ENCODE measurements at places on chromosomes 11 and 22.

- no peak for DNase-seq
Observed at GRCh38 chr11:69126286-69126685, 29.4 kb upstream of the SMIM38 start.

GRCh38 chr11:91854171-91854570 lies 370.4 kb upstream of the FAT3 start:
- no peak for DNase-seq

GRCh38 chr22:43858156-43858895 lies 4.0 kb downstream of the SULT4A1 start:
- no peak for DNase-seq

DNA sequence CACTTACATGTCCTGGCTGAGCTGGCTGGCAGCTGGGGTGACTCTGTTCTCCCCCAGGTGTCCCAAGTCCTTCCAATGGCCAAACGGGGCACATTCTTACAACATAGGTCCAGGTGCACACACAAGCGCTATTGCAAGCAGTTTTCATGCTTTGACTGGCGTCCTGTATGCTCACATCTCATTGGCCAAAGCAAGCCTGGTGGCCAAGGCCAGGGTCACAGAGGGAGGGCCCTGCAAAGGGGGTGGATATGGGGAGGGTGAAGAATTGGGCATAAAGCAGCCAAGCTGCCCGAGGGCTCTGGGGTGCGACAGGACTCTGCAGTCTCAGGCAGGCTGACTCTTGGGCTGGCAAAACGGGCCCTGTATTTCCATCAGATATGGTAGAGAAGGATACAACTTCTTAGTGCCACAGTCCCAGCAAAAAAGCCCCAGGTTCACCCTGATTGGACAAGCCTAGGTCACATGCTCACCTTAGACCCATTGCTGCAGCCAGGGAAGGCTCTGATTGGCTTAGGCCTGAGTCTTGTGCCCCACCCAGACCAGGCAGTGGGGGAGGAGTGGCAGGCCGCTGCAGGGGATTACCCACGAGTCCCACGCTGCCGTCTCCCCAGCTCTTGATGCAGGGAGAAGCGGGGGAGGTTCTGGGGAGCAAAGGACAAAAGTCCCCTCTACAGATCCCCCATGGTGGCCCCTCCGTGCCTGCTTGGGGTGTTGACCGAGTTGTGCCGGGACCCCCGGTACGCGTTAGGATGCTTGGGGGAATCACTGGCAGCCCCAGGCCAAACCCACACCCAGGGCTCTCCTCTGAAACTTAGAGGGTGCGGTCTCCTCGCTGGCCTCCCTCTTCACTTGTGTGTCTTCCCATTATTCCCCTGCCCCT lies 110.8 kb downstream of the ARHGAP8 start:
- peak; percentile 10 for DNase-seq

GRCh38 chr11:126317756-126318573 lies 14.1 kb downstream of the DCPS start:
- no peak for DNase-seq

- no peak for DNase-seq
Observed at GRCh38 chr11:128594226-128594625, 6.9 kb upstream of the ETS1 start.

- no peak for DNase-seq
Observed at GRCh38 chr11:86885311-86885710, 69.9 kb downstream of the FZD4 start.

DNA sequence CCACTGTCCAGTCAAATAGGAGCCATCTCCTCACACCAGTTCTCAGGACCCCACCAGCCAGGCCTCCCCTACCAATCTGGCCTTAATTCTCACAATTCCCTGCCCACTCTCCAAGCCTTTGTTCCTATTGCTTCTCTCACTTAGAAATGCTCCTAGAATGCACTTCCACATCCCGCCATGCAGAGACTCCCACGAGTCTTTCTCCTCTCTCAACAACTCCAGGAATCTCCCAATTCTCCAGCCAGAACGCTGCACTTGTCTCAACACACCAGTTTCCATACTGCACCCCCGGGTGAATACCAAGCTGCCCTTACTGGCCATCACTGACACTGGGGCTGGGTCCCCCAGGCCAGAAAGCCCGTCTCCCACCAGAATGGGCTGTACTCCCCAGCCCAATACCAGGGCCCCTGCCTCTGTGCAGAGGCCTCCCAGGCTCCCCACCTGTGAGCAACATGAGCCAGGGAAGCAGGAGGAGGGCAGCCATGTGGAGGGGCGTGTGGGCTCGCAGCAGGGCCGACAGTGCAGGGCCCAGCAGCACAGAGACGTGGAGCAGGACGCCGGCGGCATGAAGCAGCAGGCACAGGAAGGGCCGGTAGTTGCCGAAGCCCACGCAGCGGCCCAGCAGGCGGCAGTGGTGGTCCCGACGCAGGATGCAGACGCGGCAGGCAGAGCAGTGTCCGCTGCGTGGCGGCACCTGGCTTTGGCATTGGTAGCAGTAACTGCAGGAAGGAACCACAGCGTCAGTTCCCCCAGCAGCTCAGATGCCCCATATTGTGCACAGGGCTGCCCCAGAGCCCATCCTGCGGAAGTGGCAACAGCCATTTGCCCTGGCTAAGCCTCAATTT lies 2.4 kb downstream of the ZDHHC24 start:
- DNase-seq: no peak

DNA sequence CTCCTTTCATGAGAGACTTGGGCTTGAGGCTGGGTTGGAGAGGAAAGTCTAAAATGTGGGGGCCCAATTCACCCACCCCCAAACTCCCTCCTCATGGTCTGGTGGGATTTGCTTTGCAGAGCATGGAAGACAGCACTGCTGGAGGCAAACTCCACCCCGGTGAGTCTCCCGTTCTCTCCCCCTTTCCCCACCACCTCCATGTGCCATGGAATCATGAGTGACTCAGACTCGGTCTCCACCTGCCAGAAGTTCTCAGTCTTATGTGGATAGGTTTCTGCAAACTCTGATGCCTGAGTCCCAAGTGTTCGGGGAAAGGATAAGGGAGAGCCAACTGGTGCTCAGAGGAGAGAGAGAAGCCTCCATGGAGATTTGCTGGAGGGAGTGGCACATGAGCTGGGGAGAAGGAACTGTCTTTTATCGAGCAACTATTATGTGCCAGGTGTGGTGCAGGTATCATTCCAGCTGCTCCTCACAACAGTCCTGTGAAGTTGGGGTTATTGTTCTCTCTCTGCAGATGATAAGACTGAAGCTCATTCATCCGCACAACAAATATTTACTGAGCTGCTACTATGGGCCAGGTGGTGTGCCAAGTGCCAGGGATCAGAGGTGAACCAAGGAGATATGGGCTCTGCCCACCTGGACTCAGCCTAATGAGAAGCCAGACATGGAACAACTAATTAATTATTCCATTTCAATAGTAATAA lies 6.6 kb downstream of the PLEKHB1 start:
- no peak for DNase-seq

- no peak for DNase-seq
Observed at GRCh38 chr22:36243986-36244385, 4.7 kb upstream of the APOL2 start.

DNA sequence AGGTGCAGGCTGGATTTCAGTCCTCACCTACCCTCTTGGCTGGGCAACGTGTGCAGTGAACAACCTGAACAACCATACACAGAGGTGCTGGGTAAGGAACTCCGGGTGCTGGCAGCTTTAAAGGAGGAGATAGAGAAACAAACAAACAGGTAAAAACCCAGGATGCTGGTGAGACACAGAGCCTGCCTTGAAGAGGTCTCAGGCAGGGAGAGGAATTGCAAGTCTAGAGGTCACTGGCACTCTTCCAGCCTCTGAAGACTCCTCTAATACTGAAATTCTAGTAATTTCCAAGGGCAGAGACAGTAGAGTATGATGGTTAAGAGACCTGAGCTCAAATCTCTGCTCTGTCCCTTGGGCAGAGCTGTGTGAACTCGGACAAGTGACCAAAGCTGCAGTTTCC lies 192.5 kb downstream of the CEP164 start:
- no peak for DNase-seq

DNA sequence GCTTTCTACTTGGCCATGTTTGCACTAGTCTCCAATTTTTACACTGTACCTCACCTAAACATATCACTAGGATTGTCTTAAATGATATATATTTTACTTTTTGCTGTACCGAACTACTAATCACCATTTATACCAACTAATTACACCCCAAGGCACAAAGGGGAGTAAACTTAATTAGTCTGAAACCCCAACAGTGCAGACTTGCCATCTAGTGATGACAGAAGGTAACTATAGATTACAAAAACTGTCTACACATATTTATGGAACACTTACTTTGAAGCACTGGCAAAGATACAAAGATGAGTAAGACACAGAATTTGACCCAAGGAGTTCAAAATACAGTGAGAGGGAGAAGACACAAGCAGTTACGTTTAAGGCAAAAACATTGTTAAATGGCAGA lies 139.7 kb downstream of the CNTN5 start:
- DNase-seq: no peak

GRCh38 chr22:17105143-17106129 lies 15.7 kb downstream of the TMEM121B start:
- DNase-seq: no peak

- DNase-seq: no peak
Observed at GRCh38 chr11:112156153-112156955, 7.5 kb downstream of the IL18 start.

DNA sequence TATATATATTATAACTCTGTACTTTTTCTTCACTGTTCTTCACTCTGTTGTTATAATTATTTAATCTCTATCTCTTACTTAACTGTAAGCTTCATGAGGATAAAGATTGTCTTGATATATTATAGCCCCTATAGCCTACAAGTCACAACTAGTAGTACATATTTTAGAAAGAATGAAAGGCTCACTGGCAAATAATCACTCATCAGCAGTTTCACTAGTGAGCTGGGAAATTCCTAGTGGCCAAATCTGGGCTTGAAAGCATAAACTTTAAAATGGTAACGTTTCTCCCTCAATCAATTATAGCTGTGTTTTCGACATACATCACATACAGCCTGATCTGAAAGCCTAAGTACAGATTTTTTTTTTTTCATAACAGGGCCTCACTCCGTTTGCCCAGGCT lies 42.5 kb downstream of the CTSC start:
- DNase-seq: no peak

- DNase-seq: no peak
Observed at GRCh38 chr11:72561856-72562255, 112.4 kb downstream of the PDE2A start.

All from K562 (cell line).